ENCODE measurements at places on chromosomes 11 and 22.

DNA sequence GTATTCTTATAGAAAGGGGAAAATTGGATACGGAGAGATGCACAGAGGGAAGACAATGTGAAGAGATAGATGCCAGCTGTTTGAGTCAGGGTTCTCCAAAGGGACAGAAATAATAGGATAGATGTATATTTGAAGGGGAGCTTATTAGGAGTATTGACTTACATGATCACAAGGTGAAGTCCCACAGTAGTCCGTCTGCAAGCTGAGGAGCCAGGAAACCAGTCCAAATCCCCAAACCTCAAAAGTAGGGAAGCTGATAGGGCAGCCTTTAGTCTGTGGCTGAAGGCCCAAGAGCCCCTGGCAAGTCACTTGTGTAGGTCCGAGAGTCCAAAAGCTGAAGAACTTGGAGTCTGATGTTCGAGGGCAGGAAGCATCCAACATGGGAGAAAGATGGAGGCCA is 569.6 kb upstream of the LARGE1 start:
- DNase-seq: no peak

DNA sequence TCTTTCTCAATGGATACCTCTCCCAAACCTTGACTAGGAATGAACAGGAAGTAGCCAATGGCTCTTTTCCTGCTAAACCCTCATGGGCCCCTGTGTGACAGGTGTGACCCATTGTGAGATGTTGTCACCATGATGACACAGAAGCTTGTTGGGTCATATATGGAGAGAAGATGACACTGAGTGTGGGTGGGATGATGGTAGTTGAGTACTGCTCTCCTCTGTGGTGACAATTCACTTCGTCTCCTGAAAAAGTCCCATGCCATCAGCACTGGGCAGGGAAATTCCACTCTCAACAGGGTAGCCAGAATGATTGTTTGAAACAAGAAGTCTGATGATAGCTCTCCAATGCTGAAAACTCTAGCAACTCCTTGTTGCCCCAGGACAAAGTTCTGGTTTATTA is 94.0 kb upstream of the SEZ6L start:
- DNase-seq: no peak

GRCh38 chr11:45079943-45080719 is 66.3 kb upstream of the PRDM11 start:
- no peak for DNase-seq

GRCh38 chr11:120182372-120182771 is 28.5 kb upstream of the OAF start:
- DNase-seq: no peak

DNA sequence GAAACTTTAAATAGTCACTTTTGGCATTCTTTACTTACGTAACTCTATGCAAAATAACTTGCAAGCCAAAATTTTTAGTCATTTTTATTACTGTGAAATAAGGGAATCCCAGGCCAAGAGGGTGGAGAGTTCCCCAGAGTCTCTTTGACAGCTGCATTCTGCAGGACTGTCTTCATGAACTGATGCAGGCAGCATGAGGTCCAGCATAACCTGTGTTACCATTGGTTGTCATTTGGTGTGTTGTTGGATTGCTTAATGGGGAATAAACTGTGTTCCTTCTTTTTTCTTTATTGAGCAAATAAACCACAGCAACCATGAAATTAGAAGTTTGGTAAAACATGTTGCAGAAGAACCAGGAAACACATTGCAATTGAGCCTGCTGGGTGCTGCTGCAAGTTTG is 24.6 kb downstream of the MMP27 start:
- no peak for DNase-seq

GRCh38 chr22:47043835-47044721 is 281.6 kb downstream of the TBC1D22A start:
- DNase-seq: no peak

GRCh38 chr22:29183971-29184848 is 21.5 kb upstream of the EMID1 start:
- DNase-seq: no peak

DNA sequence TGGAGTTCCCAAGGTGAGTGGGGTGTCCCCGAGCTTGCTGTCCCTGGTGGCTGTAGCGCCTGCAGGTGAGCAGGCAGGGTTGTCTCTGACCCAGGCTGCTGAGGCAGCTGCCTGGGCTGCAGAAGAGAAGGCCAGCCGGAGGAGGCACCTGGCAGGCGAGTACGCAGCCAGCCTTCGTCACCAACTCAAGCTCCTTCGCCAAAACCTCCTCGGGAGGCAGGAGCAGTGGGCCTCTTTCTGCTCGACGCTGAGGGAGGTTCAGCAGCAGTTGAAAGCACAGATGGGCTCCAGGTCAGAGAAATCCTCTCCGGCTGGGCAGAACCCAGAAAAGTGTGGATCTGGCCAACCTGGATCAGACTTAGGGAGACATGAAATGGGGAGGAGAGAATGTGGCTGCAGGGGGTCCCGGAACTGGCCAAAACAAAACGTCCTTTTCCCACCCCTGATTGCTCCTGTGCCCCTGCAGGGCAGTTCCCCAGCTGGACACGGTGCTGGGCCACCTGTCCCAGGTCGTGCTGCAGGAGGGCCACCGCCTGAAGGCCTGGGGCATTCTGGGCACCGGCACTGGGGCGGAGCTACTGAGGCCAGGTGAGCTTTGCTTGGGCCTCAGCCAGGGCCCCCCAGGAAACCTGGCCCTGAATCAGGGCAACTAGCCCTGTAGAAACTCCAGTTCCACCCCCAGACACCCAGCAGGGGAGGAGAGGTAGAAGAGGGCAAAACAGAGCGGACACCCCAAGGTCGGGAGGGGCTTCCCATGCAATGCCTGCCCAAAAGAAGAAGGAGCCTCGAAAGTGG is 56.7 kb downstream of the BTG4 start:
- DNase-seq: no peak

GRCh38 chr22:48376428-48376827 is 1451.2 kb downstream of the BRD1 start:
- DNase-seq: no peak

- no peak for DNase-seq
Observed at GRCh38 chr11:1015064-1015463, 21.5 kb downstream of the MUC6 start.

GRCh38 chr11:65053827-65054508 is 4.4 kb downstream of the NAALADL1 start:
- DNase-seq: no peak

DNA sequence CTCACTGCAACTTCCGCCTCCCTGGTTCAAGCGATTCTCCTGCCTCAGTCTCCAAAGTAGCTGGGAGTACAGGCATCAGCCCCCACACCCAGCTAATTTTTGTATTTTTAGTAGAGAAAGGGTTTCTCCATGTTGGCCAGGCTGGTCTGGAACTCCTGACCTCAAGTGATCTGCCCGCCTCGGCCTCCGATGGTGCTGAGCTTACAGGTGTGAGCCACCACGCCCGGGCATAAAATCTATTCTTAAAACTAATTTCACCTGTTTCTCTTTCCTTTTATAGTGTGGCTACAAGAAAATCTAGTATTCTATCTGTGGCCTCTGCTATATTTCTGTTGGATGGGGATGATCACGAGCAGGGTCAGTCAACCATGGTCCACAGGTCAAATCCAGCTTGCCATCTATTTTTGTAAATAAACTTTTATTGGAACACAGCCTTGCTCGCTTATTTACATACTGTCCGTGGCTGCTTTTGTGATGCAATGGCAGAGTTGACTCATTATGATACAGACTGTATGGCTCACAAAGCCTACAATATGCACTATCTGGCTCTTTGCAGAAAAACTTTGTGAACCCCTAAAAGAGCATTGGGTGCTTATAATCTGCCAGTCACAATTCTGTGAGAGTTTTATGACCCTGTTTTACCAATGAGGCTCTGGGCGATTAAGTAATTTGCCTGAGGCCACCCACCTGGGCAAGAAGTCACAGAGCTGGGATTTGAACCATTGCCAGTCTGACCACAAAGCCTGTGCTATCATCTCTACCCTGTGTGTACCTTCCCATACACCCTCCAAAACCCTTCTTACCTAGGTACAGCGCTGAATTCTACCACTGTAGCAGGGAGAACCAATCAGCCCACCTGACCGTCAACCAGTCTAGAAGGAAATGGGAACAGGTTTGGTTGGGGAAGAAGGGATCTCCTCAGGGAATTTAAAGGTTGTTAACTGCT is 28.3 kb downstream of the SLC1A2 start:
- DNase-seq: no peak

GRCh38 chr11:10499452-10499851 is 41.5 kb downstream of the RNF141 start:
- DNase-seq: no peak

GRCh38 chr22:35734517-35734827 is 16.8 kb downstream of the APOL5 start:
- DNase-seq: no peak

- DNase-seq: no peak
Observed at GRCh38 chr11:40188848-40189247, 1270.6 kb downstream of the LRRC4C start.

GRCh38 chr11:66749091-66749490 is 20.1 kb upstream of the SPTBN2 start:
- DNase-seq: no peak

- DNase-seq: no peak
Observed at GRCh38 chr11:116563028-116563711, 209.6 kb downstream of the BUD13 start.

GRCh38 chr11:108732395-108732794 is 67.5 kb downstream of the DDX10 start:
- DNase-seq: no peak

DNA sequence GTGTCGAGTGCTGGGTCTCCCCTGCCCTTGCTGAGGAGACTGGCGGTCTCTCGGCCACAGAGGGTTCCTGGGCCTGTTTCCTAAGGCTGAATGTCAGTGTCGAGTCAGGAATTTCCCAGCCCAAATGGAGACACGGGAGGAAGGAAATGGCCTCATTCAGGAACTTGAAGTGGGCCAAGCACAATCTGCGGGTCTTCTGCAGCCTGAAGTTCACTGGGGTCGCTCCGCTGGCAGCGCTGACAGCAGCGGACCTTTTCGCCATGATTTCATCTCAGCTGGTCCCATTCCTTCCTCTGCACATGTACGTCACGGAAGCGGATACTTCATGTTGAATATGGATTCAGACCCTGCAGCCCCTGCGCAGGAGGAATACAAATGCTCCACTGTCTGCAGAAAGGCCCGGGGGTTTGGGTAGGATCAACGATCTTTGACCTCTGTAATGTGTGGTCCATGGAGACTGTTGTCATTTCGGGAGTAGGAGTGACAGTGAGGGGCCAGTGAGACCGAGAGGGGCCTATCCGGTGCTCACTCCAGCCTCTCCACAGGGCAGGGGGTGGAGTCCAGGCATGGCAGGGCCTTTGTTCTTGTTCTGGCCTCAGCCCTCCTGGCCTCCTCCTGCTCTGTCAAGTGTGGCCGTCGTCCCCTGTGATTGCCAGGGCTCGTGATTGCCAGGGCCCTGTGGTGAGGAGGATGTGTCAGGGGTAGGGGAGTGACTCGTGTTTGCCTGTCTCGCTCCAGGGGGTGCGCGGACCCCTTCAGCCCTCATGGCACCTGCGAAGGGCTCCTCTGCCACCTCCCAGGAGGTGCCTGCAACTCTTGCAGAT is 402.3 kb downstream of the TBC1D22A start:
- no peak for DNase-seq

GRCh38 chr11:122082205-122082604 is 33.8 kb downstream of the BLID start:
- DNase-seq: no peak

DNA sequence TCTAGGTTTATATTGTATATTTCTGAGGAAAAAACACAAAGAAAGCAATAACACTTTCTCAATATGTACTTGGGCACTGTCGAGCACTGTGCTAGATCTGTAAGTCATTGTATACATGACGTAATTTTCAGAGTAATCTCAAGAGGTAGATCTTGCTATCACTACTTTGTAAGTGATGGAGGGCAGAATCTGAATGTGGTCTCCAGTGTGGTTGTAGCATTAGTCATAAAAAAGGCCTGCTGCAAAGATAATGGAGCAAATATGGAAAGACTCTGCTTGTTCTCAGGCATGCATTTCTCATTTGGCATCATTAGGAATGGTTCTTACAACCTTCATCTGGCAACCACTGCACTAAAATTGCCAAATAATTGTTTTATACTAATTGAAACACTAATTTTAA is 419.8 kb upstream of the CCDC179 start:
- no peak for DNase-seq

DNA sequence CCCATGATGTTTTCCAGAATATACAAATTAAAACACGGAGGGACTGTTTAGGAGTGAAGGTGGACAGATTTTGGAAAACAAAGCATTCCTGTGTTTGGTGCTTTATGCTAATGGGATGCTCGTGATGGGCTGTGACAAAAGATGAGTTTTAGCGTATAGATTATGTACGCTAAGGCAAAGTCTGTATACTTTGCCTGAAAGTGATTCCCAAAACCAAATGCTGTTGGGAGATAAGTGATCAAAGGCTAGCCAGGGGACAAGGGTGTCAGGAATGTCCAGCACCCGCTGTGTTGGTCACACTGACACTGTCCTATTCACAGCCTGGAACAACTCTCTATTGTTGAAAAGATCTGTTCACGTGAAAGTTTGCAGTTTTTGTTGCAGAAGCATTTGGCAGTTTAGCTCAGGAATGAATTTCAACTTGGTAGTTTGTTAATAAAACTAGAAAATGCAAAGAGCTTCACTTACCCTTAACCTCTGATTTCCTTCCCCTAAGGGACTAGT is 1.5 kb downstream of the JAM3 start:
- DNase-seq: no peak

DNA sequence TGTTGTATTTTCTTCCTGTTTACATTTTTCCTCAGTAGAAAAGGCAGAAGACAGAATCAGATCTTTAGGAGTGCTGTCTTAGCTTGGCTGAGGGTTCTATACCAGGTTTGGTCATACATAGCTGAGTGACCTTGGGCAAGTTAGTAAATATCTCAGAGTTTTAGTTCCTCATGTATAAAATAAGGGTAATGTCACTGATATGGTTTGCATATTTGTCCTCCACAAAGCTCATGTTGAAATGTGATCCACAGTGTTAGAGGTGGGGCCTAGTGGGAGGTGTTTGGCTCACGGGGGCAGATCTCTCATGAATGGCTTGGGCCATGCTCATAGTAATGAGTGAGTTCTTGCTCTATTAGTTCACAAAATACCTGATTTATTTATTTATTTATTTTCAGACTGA is 7.5 kb upstream of the HTR3A start:
- no peak for DNase-seq

- DNase-seq: no peak
Observed at GRCh38 chr11:106879832-106880546, 138.3 kb downstream of the GUCY1A2 start.

- DNase-seq: no peak
Observed at GRCh38 chr11:44085330-44085729, 10.1 kb upstream of the EXT2 start.

- DNase-seq: no peak
Observed at GRCh38 chr22:33572086-33572485, 348.2 kb downstream of the LARGE1 start.
